Aorta (tissue), 5 donors: ENCODE measurements at places on chromosomes 2 and 18. TPM values are rescaled to one million over a fixed set of nuclear protein-coding genes. Genes with fewer than 3 reads are reported as not detected.

GRCh38 chr2:65354773-65355172, 77.6 kb downstream of the SPRED2 start:
- no peak for DNase-seq
- H3K27ac ChIP-seq, result no peak overlapping the region
- peaks cover 19% of the 10 kb centered on the region for H3K4me1 ChIP-seq
- H3K27me3 ChIP-seq, result no peaks in the 10 kb centered on the region

GRCh38 chr18:64713284-64713683, 564.4 kb upstream of the LINC00305 start:
- no peak overlapping the region for H3K27ac ChIP-seq
- no peak overlapping the region for H3K4me3 ChIP-seq
- H3K36me3 ChIP-seq, result no peaks in the 10 kb centered on the region
- no peaks in the 10 kb centered on the region for H3K27me3 ChIP-seq
- H3K4me1 ChIP-seq, result no peaks in the 10 kb centered on the region

- H3K36me3 ChIP-seq, result peaks cover 6% of the 10 kb centered on the region
- H3K27me3 ChIP-seq, result no peaks in the 10 kb centered on the region
- H3K4me3 ChIP-seq, result no peak overlapping the region
Observed at GRCh38 chr2:105388971-105389381, 9.9 kb downstream of the FHL2 start.

DNA sequence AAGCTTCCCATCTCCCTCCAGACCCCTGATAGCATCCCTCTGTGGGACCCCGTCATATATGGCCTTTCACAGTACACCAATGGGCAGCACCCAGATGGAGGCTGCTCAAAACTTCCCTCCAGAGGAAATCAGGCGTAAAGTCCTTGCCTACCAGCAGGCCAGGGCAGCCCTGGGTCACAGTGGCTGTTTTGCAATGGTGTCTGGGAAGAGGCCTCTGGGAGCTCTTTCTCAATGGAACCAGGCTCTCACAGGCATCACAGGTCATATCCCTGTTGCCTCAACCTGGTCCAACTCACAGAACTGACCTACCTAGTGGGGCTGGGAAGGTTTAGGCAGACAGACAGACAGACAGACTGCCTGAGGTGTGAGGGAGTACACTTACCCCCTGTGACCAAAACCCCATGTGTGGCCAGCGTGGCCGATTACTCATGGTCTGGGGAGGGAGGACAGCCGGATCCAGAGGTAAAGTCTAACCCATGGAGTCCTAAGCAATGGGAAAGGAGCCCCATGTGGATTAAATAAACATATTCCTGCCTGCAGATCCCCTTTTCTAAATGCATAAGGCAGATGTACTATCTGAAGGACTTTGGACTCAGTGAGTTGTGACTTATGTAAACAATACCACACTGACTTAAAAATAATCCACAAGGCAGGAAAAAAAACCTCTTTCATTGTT, 58.2 kb downstream of the BCL2L11 start:
- H3K4me1 ChIP-seq, result no peaks in the 10 kb centered on the region
- H3K27me3 ChIP-seq, result no peaks in the 10 kb centered on the region
- no peak overlapping the region for H3K4me3 ChIP-seq

DNA sequence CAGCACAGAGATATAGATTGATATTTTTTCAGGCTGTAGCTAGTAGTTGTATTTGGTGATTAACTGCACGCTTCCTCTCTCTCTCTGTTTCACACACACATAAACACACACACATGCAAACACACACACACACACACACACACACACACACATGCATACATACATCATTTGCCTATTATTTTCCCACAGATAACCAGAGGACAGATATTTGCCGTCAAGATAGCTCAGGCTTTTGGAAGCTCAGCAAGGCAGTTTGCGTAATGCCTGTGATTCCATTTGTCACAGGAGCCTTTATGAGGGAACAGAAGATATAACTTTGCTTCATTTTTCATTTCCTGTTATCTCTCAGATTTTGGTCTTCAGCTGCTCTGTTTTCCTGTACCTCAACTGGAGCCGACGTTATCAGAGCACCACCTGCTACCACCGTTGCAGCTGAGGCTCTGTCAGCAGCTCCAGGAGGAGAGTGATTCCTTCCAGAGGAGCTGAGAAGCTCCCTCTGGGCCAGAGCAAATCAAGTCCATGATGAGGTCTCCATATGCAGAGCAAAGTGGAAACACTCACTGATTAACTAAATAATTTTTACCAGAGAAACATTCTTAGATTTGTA, 341.9 kb upstream of the PIK3C3 start:
- no peak overlapping the region for H3K4me3 ChIP-seq
- no peaks in the 10 kb centered on the region for H3K36me3 ChIP-seq
- H3K27ac ChIP-seq, result no peak overlapping the region
- H3K4me1 ChIP-seq, result no peaks in the 10 kb centered on the region
- no peaks in the 10 kb centered on the region for H3K27me3 ChIP-seq

GRCh38 chr2:20171445-20171977, 53.4 kb downstream of the SDC1 start:
- no peak overlapping the region for H3K27ac ChIP-seq
- DNase-seq, result no peak

DNA sequence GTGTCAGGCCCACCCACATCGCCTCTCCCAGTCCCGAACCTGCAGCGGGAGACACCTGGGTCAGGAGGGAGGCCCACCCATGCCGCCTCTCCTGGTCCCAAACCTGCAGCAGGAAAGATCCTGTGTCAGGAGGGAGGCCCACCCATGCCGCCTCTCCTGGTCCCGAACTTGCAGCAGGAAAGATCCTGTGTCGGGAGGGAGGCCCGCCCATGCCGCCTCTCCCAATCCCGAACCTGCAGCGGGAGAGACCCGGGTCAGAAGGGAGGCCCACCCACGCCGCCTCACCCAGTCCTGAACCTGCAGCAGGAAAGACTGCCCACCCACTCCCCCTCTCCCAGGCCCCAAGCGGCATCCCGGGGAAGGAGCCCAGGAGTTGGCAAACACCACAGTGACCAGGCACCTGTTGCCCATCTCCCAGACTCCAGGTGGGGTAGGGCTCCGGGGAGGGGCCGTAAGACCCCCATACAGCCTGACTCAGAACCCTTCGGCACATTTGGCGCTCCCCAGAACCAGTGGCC, 7.8 kb downstream of the SLC66A2 start:
- no peaks in the 10 kb centered on the region for H3K36me3 ChIP-seq
- H3K4me1 ChIP-seq, result no peaks in the 10 kb centered on the region
- no peaks in the 10 kb centered on the region for H3K27me3 ChIP-seq
- no peak overlapping the region for H3K27ac ChIP-seq

DNA sequence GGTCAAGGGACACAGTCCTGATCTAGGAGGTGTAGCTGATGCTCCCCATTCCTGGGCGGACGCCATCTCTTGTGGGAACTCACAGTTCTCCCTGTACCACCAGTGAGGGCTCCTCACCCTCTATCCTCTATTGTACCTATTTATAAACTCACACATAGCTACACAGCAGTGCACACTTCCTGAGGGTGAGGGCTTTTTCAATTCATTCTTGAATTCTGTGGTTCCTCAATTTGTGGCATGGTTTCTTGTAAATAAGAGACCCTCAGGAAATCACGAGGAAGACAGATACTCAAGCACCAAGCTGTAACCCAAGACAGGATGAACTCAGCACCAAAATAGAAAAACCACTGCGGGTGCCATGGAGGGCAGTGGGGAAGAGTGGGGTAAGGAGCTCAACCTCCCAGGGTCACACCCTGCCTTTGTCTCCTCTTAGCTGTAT, 245.9 kb upstream of the PXDN start:
- H3K4me1 ChIP-seq, result no peaks in the 10 kb centered on the region
- H3K27me3 ChIP-seq, result no peaks in the 10 kb centered on the region
- no peak for DNase-seq
- H3K36me3 ChIP-seq, result no peaks in the 10 kb centered on the region
- H3K27ac ChIP-seq, result no peak overlapping the region

GRCh38 chr2:31735716-31736115, 155.0 kb upstream of the SRD5A2 start:
- no peak overlapping the region for H3K4me3 ChIP-seq
- DNase-seq, result no peak
- no peaks in the 10 kb centered on the region for H3K36me3 ChIP-seq
- H3K27me3 ChIP-seq, result no peaks in the 10 kb centered on the region

GRCh38 chr2:109397893-109398292, 215.9 kb downstream of the SEPTIN10 start:
- no peak overlapping the region for H3K4me3 ChIP-seq
- no peaks in the 10 kb centered on the region for H3K36me3 ChIP-seq
- no peaks in the 10 kb centered on the region for H3K4me1 ChIP-seq
- no peaks in the 10 kb centered on the region for H3K27me3 ChIP-seq

GRCh38 chr2:235232449-235233433, 261.1 kb upstream of the AGAP1 start:
- H3K27ac ChIP-seq, result no peak overlapping the region
- no peaks in the 10 kb centered on the region for H3K36me3 ChIP-seq
- no peaks in the 10 kb centered on the region for H3K27me3 ChIP-seq
- H3K4me3 ChIP-seq, result no peak overlapping the region
- no peak for DNase-seq
- no peaks in the 10 kb centered on the region for H3K4me1 ChIP-seq

DNA sequence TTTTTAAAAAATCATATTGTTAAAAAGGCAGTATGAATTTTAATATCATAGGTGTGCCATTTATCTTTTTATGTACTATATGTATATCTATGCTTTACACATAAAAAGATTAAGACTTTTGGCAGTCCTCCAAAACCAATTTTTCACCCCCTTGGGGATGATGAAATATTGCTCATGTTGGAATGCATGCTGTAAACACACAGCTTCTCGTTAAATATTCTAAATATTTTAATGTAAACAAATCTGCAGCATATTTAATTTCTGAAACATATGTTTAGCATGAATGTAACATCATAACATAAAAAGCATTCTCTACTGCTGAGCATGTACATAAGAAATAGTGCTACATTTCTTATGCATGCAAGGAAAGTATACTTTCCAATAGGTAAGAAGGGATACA, 484.3 kb upstream of the LRATD1 start:
- no peak overlapping the region for H3K4me3 ChIP-seq
- H3K27me3 ChIP-seq, result no peaks in the 10 kb centered on the region

SETBP1 gene
- 85.0 TPM for total RNA-seq

KIAA2012 gene
- total RNA-seq, result not detected

DOK1 gene
- total RNA-seq, result 19.6 TPM

XDH gene
- total RNA-seq, result not detected
